Activated gamma-delta T cell (primary cell): ENCODE measurements at places on chromosomes 5 and 9.

- no peak for DNase-seq
These were observed 184.6 kb downstream of the CACNA1B start for GRCh38 chr9:138062196-138062595.

DNA sequence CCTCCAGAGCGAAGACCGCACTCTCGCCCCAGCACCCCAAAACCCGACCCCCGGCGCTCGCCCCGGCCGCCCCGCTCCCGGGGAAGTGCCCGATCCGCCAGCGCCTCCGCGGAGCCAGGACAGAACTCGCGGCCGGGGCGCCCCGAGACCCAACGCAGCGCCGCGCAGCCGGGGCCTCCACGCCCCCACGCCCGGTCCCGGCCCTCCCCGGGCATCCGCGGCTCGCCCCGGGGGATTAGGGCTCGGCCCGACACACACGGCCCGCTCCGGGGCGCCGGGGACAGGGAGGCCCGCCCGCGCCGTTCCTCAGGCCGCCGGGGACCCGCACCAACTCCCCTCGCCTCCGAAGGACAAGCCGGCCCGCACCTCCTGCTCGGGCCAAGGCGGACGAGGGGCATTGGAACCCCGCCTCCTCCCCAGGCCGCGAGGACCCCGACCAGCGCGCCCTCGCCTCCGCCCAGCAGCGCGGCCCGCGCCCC lies 544 bp downstream of the FNBP1 start:
- no peak for DNase-seq

DNA sequence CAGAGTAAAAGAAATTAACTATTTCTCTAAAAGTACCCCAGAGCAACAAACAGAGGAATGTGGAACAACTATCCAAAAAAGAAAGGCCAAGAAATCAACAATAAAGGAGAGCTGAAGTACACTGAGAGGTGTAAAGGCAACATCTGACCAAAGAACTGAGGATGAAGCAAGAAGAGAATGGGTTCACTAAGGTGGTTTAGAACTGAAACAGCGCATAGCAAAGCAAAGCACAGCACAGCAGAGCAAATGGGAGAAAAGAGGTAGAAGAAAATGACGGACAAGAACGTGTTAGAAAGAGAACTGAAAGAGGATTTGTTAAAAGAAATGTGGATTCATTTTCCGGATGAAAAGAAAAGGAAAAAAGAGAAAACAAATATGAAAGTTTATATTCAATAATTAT lies 25.8 kb downstream of the RFX3 start:
- DNase-seq = no peak

DNA sequence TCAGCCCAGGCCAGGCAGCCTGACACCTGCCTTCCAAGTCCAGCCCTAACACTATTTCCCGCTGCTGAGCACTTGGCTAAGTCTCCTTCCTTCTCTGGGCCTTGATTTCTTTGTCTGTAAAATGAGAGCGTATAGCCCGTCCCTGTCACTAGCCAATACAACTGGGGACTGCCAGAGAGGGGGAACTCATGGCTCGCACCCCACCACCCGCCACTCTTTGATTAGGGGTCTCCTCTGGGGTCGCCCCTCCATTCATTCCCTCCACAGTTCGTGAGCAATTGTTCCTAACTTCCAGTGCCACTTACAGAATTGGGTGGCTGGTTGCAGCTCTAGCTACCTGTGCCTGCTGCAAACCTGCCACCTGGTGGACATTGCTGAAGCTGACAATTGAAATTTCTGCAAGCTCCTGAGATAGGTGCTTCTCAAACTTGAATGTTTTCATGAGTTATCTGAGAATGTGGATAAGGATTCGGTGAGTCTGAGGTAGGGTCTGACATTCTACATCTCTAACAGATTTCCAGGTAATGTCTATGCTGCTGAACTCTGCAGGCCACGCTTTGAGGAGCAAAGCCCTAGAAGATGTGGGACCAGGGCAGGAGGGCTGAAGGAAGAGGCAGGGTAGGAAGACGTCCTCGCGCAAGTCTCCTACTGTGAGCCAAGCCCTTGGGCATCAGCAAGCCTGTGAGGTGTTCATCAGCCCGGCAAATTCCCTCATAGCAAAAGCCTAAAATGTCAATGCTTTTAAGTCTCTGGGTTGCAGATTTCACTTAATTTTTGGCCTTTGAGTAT lies 13.3 kb upstream of the RECK start:
- no peak for DNase-seq

DNA sequence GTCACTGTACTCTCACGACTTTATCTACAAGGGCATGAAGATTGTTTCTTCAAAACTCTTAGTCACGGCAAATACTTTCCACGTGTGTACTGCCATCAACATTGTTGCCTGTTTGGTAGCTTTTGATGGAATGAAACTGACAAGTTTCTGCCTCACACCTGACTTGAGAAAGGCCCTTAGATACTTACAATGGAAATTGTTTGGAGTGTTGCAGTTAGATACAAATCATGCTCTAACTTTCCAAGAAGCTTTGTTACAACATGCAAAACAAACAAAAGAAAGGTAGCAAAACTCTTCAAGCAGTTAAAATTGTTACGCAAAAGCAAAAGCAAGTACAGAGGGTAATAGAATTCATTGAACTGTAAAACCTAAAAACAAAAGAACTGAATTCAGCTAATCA lies 91.1 kb upstream of the TLE4 start:
- DNase-seq = no peak

- no peak for DNase-seq
These were observed 73.4 kb upstream of the RNU6ATAC start for GRCh38 chr9:134237630-134238265.

- DNase-seq = no peak
These were observed 25.4 kb upstream of the WWC1 start for GRCh38 chr5:168266016-168266415.

GRCh38 chr9:126367139-126367538 lies 40.5 kb downstream of the MVB12B start:
- no peak for DNase-seq

- no peak for DNase-seq
These were observed 248.0 kb downstream of the NR3C1 start for GRCh38 chr5:143155455-143155854.

DNA sequence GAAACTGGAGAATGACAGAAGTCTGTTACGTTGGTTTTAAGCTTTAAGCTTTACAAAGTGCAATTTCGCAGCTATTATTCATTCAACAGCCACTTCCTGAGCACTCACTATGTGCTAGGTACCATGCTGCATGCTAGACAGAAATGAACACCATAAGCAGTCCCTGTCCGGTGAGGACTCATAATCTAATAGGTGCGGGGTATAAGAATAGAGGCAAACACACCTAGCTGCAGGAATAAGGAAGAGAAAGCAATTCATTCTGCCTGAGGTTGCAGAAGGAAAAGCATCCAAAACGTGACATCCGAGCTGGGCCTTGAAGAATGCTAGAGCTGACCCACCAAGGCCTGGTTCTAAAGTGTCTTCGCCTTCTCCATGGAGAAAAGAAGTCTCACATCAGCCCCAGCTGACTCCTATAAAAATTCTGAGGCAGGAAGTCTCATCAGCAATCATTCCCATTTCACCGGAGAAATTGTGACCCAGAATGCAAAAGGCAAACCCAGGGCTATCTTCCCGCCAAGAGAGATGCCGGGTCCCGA lies 542 bp downstream of the FKBP15 start:
- DNase-seq = no peak

DNA sequence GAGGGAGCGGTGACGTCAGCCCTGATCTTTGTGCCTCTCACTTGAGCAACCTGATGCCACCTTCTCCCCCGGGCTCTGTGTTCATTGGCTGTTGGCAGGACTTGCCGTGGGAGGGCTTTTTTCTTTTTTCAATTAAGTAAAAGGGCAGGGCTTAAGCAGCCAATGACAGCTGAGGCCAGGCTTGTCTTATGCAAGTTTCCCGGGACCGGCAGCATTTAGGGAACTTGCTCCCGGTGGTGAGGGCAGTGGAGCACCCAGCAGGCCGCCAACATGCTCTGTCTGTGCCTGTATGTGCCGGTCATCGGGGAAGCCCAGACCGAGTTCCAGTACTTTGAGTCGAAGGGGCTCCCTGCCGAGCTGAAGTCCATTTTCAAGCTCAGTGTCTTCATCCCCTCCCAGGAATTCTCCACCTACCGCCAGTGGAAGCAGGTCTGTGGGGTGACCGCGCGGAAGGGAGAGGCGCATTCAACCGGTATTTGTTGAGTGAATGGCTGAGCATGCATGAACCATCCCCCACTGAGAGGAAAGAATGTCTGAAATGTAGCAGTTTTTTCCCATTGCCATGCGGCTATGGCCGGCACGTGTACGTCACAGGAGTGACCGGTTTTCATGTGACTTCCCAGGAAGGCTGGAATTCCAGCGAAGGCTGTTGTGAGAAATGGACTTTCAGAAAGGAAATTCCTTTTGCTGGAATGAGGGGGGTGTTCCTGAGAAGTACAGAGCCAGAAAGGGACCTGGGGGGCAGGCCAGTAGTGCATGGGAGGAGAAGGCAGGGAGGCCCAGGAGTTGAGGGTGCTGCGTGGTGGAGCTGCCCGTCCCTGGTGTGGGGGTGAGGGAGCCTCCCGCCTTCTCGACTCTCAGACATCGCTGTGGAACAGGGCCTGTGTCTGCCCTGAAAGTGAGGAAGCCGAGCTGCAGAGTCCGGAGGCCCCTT lies 29.0 kb downstream of the PTGES2 start:
- no peak for DNase-seq

- DNase-seq = no peak
These were observed 52.6 kb upstream of the KLF9 start for GRCh38 chr9:70466976-70467561.

DNA sequence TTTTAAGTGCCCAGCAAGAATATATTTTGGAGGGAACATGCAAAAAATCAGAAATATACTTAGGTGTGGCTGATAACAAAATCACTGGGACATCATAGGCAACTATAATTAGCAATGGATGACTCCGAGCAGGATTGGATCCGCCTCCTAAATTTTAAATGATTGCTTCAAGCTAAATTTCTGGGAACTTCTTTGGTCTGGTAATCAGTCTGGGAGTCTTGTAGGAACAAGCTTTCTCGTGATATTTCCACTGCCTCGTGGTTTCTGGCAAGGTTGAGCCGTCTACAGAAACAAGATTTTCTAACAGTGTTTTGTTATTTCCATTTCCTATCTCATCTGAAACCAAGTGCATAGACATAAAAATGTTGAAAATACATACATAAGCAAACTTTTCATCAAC lies 232.6 kb downstream of the BNC2 start:
- DNase-seq = no peak

- DNase-seq = no peak
These were observed 78.0 kb downstream of the OTULIN start for GRCh38 chr5:14742498-14742897.

GRCh38 chr9:108588246-108588645 lies 267.5 kb downstream of the ACTL7B start:
- no peak for DNase-seq

DNA sequence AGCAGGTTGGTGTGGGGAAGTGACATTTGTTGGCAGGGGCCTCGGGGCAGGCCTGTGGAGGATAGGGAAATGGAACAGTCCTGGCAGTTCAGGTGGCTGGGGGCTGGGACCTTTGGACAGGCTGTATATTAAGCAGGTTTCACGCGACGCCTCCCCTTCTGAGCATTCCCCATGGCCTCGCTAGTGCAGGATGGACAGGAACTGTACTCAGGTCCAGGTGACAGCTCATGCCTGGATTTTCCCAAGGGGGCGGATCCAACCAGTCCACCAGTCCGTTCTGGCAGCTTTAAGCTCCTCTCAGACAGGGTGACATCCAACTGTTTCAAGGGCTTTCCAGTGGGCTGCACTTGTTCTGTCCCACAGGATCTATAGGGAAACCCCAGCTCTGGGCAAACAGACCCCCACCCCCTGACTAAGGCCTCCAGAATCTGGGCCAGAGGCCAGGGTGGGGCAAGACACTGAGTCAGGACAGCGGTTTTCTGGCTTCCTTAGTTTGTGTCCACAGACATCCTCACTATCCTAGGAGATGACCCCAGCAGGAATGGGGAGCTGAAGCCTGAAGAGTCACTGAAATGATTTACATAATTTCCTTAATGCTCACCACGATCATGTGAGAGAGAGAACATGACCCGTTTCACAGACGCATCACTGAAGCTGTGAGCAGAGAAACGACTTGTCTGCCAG lies 20.9 kb downstream of the CSF2 start:
- no peak for DNase-seq

DNA sequence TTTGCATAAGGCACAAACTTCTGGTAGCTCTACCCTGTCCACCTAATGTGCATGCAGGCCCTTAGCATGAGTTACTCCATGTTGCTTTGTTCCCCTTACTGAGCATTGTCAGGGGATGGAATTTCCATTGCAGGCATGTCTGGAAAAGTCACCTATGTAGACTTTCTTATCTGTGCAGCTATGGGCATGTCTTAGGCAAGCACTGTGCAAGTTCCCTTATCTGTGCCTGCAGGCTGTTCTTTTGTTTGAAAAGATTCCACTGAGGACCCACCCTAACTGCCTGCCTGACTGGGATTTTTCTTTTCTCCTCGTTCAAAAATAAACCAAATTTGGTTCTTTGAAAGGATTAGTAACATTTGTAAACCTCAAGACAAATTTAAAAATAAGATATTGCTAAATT lies 587.0 kb downstream of the CDH18 start:
- DNase-seq = no peak

DNA sequence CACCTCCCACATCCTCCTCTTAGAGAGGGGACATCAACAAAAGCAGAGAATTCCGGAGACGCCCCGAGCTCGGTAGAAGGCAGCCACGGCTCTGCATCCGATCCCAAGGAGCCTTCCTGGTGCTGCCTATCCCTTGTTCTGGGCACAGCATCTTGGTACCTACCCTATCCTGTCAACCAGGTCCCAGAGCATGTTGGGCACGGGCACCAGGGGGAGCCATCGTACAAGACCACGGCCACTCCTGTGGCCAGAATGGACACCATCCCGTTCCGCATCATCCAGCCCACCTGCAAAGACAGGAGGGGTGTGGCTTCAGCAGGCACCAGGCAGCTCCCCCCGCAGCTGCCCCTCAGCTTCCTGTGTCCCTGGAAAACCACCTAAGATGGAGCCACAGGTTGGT lies 62.7 kb upstream of the ZNF354A start:
- no peak for DNase-seq

- DNase-seq = no peak
These were observed 50.8 kb downstream of the AMBP start for GRCh38 chr9:114027159-114027862.

DNA sequence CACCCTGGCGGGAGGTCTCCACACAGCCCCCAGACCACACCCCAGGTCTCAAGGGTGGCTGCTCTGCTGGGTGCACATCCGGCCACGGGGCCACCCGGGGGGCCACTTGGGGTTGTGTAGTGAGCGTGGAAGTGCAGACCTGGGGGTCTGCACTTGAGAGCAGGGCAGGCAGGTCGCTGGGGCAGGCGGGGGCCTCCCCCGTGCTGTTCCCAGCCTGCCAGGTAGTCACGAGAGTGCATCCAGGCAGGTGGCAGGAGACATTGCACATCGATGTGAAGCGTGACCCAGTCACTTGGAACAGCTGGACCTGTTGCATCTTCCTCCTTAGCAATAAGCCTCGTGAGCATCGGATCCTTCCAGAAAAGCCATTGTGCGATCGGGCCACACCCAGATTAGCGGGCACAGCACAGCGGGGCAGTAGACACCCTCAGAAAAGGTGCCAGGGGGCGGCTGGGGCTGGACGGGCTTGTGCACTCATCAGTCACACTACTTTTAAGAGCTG lies 4.8 kb upstream of the ENTPD8 start:
- DNase-seq = no peak
